NCI-H2171 treated with DMSO at 0.1 percent for 48 hours (cell line): ENCODE measurements at places on chromosomes 4 and X.

DNA sequence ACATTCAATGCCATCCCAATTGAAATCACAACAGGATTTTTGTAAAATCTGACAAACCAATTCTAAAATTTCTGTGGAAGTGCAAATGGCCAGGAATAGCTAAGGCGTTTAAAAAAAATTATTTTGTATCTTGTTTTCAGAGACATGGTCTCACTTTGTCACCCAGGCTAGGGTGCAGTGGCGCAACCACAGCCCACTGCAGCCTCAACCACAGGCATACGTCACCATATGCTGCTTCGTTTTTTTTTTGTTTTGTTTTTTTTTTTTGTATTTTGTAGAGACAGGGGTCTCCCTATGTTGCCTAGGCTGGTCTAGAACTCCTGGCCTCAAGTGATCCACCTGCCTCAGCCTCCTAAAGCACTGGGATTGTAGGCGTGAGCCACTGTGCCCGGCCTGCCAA, 24.5 kb downstream of the ZNF41 start:
- no peak for DNase-seq

DNA sequence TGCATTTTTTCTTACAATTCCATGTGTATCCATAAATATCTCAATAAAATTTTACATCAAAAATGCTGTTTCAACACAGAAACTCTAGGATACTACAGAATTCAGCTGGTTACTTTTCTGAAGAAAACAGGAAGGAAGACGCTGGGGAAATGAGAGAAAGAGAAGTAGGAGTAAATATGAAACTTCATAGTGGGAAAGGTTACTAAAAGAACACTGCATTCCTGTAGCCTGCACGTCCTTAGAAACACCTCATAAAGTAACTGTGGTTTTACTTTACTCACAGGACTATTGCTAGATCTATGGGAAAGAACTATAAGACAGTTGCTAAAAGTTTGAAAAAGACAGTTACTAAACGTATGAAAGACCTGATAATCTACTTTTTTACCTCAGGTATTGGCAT, 23.1 kb downstream of the ATP11C start:
- DNase-seq, result no peak

DNA sequence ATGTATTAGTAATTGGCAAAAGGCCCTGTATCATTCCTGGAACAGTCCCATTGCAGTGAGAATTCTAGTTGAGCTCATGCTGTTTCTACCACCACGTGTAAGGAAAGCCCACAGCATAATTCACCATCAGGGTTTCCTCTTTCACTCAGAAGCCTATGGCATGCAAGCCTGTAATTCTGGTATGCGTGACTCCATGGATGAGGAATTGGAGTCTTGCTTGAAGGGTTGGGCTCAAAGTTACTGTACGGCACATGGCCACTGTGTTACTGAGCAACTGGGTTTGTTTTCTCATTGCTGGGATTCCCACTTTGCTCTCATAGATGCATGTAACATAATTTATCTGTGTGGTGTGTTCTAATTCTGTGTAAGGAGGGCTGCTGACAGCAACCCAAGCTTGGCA, 132.3 kb upstream of the NR3C2 start:
- no peak for DNase-seq

GRCh38 chr4:104907074-104907649, 239.5 kb upstream of the TET2 start:
- DNase-seq, result peak; percentile 26

GRCh38 chr4:23945451-23946017, 55.7 kb upstream of the PPARGC1A start:
- no peak for DNase-seq
